ENCODE measurements at places on chromosomes 16 and 17. TPM values are rescaled to one million over a fixed set of nuclear protein-coding genes. Genes with fewer than 3 reads are reported as not detected.

DNA sequence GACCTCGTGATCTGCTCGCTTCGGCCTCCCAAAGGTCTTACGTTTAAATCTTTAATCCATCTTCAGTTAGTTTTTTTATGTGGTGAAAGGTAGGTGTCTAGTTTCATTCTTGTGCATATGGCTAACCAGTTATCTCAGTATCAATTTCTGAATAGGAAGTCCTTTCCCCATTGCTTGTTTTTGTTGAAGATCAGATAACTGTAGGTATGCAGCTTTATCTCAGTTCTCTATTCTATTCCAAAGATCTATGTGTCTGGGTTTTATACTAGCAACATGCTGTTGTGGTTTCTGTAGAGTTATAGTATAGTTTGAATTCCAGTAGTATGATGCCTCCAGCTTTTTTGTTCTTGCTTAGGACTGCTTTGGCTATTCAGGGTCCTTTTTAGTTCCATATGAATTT lies 65.2 kb downstream of the TNFRSF13B start:
- peak; percentile 19 for DNase-seq

Gene LHX1
- total RNA-seq: 0.81 TPM

DNA sequence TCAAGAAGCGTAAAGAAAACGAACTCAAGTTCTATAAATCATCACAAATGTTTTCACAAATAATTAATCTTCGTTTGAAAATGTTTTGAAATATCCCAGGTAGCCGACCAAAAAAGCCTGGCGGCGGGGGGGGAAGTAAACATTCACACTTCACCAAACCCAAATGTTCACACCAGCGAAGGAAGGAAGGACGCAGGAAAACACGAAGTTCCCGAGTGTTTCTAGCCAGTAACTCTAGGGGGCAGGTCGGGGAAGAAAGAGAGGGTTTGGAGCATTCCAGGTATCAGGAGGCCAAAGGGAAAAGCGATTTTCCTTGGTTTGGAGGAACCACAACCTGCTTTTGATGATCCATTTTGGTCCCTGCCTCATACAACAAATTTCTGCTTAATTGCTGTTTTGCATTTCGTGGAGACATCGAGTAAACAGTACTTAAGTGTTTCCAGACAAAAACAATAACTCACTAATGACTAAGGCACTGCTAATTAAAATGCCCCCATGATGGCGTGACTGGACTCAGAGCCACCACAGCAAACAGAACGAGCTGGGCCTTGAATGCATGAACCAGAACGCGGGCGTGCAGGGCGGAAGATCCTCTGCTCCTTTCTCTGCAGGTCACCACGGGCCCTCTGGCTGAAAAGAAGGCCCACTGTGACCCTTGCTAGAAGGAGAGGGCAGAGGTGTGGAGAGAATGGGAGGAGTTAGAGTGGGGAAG lies 16.6 kb downstream of the ZFHX3 start:
- peak; percentile 67 for DNase-seq

Gene MFAP4
- total RNA-seq: 0.07 TPM

Gene CLDN9
- not detected for total RNA-seq

Gene KRTAP4-3
- total RNA-seq: not detected

DNA sequence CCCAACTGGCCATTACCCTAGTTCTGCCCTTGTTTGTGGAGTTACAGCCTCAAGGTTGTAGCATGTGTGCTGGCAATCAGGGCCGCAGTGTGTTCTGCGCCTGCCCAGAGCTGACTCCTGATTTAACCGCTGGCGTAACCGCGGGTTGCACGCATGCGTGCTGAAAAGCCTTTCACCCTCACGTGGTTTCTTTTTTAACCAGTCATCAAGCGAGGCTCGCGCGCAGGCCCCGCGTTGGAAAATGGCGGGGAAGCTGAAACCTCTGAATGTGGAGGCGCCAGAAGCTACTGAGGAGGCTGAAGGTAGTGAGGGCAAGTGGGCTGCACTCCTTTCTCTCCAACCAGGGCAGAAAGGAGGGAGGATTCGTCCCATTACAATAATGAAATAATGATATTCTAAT lies at the start of gene SYCE1L:
Gene SYCE1L, plus strand, starts transcription at position 198 of the 400 bp plus-strand sequence. Its CDS starts 44 bp downstream, at position 242.
- DNase-seq: no peak

- DNase-seq: no peak
These were observed 8.5 kb upstream of the KLHL11 start for GRCh38 chr17:41873559-41874292.

DNA sequence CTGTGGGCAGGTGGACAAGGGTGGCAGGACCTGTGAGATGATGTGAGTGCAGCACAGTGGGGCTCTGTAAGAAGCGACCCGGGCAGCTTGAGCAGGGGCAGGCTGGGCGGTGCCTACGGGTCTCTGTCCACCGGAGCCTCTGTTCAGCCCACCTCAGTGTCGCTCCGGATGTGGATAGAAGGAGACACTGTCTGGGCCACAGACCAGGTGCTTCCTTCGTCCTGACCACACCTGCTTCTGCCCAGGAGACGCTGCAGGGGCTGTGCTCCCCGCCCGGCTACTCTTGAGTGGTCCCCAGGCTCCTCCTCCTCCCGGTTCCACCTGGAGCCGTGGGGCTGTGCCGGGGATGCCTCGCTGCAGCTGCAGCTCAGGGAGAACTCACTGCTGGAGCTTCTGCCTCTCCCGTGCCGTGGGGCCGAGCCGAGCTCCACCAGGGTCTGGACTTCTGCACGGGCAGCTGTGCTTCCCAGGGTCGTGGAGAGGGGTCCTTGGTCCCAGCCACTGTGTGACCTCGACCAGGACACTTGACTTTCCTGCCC lies 21.5 kb downstream of the METRNL start:
- DNase-seq: no peak

DNA sequence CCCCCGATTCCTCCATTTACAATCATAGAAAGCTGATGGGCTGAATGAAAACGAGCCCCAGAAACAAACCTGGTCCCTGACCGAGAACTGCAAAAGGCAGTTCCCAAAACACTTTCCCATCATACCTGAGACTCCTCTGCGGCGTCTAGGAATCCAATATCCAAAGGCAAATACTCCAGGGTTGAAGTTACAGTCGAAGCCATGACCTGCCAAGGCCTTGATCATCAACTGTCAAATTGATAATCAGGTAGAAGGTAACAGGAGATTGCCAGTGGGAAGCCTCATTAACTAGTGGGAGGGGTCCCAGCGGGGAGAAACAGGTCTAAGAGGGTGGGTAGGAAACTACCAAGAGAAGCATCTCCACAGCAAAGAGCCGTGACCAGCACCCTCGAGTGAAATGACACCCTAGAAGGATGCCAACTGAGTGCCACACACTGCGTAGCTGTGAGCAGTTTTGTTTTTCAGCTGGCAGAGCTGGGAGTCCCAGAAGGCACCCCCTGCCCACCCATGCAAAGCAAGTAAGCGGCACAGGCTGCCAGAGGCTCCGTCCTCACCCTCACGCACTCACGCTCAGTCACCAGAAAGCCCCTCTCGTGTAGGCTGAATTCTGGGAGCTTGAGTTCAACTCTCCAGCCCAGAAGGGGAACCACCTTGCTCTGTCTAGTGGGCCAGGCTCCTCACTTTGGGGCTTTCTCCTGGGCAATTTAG lies 146.1 kb downstream of the GAS7 start:
- no peak for DNase-seq

GRCh38 chr16:88454523-88454947 lies 1.5 kb downstream of the ZFPM1 start:
- peak; percentile 61 for DNase-seq

GRCh38 chr16:29811170-29811895 lies 660 bp upstream of the PRRT2 start:
- peak; percentile 98 for DNase-seq

- DNase-seq: no peak
These were observed 12.3 kb downstream of the CES1 start for GRCh38 chr16:55820615-55821014.

- DNase-seq: no peak
These were observed 17.5 kb upstream of the TRAP1 start for GRCh38 chr16:3734758-3735221.

Gene TMEM132E
- 0.39 TPM for total RNA-seq

DNA sequence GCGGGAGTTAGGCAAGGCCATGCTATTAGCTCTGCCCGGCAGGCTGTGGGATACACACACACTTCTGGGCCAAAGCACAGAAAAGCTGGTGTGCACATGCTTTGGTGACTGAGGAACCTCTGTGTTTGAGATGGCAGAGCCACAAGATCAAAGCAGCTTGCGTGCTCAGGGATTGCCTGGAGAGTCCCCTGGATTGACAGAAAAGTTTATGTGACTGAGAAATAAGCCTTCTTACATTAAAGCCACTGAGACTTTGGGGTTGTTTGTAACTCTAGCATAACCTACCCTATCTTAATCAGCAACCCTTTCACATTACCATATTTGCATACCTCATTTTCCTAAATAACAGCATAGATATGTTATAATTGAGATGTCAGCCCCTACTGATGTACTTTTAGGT lies 69.3 kb downstream of the MYO1D start:
- DNase-seq: no peak

DNA sequence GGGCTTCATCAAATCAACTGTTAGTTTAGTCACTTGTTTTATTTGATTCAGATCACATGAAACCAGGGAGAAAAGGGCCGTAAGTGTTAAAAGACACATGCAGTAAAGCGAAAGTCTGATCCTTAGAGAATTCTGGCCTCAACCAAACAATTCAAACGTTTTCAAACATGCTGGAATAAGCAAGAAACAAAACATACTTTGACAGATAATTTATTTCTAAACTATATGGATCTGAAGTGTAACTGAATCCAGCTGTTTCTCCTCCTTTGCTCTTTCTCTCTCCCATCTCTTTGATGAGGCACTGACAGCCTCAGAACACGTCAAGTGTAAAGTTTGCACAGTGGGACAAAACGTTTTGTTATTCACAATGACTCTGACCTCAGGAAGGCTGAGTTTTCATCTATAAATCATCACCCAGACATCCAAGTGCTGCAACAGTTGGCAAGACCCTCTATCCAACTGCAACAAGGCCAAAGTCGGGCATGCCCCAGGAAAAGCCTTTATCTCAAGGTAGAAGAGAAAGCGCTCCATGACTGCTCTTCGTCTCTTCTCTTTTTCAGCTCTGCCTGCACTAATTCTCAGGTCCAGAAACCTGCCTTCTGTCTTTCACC lies 267.1 kb upstream of the MYOCD start:
- DNase-seq: no peak

- DNase-seq: peak; percentile 60
These were observed 47.0 kb upstream of the AMZ2 start for GRCh38 chr17:68200689-68201417.

Gene PRRT2
- 0.94 TPM for total RNA-seq

Gene ZSCAN32
- total RNA-seq: 22.9 TPM

- no peak for DNase-seq
These were observed 37.6 kb upstream of the CBFA2T3 start for GRCh38 chr16:89014403-89015230.

DNA sequence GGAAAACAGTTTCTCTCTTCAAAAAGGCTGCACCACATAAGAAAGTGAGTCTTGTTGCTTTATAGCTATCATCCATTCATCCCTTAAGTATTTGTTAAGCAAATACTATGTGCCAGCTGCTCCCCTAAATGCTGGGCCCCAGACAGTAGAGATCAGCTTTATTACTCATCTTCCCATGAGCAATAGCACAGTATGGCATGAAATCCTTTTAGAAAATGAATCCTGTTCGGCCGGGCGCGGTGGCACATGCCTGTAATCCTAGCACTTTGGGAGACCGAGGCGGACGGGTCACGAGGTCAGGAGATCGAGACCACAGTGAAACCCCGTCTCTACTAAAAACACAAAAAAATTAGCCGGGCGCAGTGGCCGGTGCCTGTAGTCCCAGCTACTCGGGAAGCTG lies 99.5 kb downstream of the MYO1D start:
- DNase-seq: no peak

Gene SLFN12L
- total RNA-seq: 1.4 TPM

- DNase-seq: no peak
These were observed 37.9 kb downstream of the DHRS7B start for GRCh38 chr17:21164620-21165019.

GRCh38 chr17:58870747-58871146 lies 115.1 kb downstream of the PPM1E start:
- peak; percentile 3 for DNase-seq

Gene TP53TG3
- not detected for total RNA-seq

- DNase-seq: peak; percentile 88
These were observed 184.4 kb downstream of the MSI2 start for GRCh38 chr17:57440522-57441269.

- peak; percentile 76 for DNase-seq
These were observed 4.1 kb downstream of the ZNF688 start for GRCh38 chr16:30567160-30567990.

DNA sequence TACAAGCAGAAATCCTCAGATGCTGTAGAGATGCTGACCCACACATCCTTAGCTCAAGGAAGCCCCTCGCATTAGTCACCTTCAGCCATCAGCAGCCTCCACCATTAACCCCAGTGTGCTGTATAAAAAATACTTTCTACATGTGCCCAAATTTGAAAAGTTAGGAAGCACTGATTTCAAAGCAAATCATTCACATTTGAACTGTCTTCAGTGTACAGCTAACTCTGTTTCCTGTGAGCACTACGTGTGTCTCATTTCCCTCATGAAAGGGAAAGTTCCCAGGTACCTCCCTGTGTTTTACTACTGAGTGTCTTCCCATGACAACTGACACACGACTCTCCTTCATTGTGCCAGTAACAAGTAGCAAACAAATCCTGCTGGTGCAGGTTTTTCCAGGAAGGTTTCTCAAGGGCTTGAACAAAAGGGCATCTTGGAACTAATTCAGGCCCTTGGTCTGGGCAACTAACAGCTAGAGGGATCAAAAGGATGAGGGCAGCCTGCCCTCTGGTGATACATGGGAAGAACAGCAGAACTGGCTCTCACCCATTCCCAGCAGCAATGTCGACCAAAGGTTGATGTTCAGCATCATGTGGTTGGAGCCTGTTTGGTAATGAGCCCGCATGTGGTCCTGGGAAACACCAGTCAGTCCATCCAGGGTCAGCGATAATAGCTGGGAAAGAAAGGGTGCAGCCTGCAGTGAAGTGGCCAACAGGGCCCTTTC lies 4.0 kb downstream of the SLC35B1 start:
- peak; percentile 63 for DNase-seq

- DNase-seq: peak; percentile 18
These were observed 2.0 kb upstream of the UNKL start for GRCh38 chr16:1416521-1416941.

Gene CFAP119
- 5.2 TPM for total RNA-seq

Gene MPP3
- total RNA-seq: 5.9 TPM

Gene LRRC37A
- total RNA-seq: 0.89 TPM

- DNase-seq: no peak
These were observed 14.8 kb downstream of the KIF18B start for GRCh38 chr17:44932787-44933097.

Gene TSR3
- 54.2 TPM for total RNA-seq

- DNase-seq: peak; percentile 5
These were observed 24.2 kb downstream of the FAM117A start for GRCh38 chr17:49739641-49740271.

All from M059J (cell line).